DMS153 (cell line): ENCODE measurements at places on chromosomes 1 and 21.

- no peak for DNase-seq
Observed at GRCh38 chr1:67869233-67869632, 36.0 kb upstream of the GNG12 start.

GRCh38 chr1:76857138-76857537, 10.1 kb upstream of the ST6GALNAC5 start:
- no peak for DNase-seq

- DNase-seq = no peak
Observed at GRCh38 chr1:206949208-206949607, 2.9 kb upstream of the PIGR start.

- peak; percentile 25 for DNase-seq
Observed at GRCh38 chr1:166980818-166981217, 5.5 kb upstream of the ILDR2 start.

- DNase-seq = no peak
Observed at GRCh38 chr1:103075316-103076000, 32.9 kb downstream of the COL11A1 start.

GRCh38 chr1:208681878-208682663, 437.9 kb upstream of the PLXNA2 start:
- no peak for DNase-seq

DNA sequence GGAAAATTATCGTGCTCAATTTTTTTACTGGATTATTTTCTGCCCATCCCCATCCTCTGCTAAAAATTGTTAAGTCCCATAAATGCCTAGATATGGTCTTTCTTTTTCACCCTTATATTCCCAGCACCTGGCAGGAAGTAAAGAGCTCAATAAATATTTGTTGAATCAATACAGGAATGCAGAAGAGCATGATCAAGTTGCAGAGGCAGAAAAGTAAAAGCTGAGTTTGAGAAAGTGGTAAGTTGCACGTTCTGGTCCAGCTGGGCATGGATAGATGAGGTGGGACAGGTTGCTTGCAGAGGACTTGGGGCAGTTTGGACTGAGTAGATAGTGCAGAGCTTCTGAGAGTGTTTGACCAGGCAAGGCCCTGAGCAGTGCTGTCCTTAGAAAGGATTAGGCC, 40.1 kb downstream of the ZNF281 start:
- DNase-seq = no peak

- DNase-seq = no peak
Observed at GRCh38 chr21:38725196-38726157, 80.3 kb upstream of the ETS2 start.

DNA sequence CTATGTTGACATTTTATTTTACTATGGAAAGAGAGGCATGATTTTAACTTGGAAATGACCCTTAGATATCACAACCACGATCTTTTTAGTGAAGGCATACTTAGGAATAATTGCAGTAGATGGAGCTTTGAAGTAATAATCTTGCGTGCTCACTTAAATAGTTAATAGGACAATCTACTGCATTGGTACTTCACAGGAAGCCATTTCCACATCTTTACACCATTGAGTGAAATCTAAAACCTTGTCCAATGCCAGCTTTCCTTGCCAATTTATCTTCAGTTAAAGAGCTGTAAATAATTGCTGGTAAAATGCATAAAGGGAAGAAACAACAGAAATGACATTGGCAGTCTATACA, 586.3 kb downstream of the ADGRL2 start:
- no peak for DNase-seq

DNA sequence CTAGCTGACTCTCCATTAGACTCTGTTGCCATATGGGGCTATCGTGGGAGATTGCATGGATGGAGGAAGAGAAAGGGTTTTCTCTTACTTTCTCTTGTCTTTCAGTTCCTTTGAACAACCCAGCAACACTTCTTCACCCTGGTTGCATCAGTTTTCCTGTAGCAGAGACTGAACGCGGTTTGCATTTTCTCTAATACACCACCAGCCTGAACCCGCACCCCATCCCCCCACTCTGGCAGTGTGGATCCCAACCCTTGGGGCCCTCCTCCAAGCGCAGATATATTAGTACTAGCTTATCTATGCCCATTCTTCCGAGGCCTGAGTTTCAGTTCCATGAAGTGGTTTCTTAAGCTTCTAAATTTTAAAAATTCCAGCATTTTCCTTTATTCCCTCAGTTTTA, 12.6 kb downstream of the DR1 start:
- DNase-seq = no peak

DNA sequence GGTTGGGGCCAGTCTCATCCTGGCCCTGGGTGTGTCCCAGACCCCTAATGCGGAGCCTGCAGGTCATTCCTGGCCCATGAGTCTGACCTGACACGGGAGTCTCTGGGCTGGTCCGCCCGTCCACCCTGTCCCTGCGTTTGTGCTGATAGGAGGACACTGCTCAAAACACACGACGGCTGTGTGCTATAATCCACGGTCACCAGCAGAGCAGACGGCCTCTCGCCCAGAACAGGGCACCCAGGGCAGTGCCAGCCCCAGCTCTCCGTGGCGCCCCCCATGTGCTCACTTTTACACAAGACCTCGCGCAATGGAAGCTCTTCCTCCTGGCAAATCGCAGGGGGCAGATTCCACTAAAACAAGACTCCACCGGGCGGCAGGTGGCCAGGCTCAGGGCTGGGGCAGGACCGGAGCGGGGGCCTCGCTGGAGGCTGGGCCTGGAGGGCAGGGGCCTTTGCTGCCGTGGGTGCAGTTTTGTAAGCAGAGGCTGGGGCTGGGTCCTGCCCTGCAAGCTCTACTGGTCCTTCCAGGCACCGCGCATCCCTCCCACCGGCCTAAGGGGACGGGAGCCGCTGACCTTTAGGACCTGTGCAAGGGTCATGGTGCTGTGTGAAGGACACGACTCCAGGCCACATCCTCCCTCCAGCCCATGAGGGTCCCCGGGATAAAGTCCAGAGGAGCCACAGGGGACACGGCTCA, 10.6 kb upstream of the SLC19A1 start:
- DNase-seq = no peak

- DNase-seq = no peak
Observed at GRCh38 chr1:235984041-235984825, 80.7 kb downstream of the NID1 start.

DNA sequence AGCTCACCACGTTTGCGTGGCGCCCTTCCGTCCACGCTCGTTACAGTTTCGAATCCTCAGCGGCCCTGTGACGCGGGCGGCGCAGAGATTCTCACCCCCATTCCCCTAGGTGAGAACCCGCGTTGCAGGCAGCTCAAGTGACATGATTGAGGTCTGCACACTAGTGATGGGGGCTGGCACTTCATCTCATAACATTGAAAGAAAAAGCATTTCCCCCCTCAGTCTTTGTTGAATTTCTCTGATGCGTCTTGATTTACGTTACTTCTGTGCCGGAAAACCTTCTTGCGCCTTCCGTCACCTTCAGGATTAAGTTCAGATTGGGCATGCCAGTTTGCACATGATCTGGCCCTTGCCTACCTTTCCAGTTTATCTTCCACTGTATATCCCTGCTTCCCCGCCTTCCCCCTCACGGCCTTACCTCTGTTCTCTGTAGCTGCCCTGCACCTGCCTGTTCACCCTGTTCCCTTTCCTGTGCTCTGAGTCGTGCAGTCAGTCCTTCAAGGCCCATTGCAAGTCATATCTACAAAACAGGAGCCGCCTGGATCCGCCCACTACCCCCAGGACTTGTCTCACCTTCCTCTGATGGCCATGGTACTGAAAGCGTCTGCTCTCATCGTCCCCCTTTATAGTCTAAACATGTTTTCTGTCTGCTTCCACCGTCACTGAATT, 1.1 kb downstream of the CTPS1 start:
- no peak for DNase-seq

DNA sequence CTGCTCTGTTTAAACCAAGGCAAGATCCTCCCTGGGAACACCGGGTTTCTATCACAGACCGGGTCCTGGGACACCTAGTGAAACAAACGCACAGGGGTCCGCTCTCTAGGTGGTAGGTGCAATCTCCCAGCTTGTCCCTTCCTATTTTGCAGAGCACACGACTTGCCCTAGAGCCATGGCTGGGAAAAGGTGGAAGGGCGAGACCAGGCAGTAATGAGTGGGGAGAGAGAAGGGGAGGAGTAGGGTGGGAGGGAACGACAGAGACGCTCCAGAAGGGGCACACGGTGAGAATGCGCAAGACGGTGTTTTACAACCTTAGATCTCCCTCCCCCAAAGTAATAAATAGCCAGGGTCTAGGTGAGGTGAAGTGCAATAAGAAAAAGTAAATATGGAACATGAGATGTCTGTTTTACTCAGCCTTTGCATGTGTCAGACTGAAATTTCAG, 9.3 kb upstream of the ARHGAP29 start:
- no peak for DNase-seq

DNA sequence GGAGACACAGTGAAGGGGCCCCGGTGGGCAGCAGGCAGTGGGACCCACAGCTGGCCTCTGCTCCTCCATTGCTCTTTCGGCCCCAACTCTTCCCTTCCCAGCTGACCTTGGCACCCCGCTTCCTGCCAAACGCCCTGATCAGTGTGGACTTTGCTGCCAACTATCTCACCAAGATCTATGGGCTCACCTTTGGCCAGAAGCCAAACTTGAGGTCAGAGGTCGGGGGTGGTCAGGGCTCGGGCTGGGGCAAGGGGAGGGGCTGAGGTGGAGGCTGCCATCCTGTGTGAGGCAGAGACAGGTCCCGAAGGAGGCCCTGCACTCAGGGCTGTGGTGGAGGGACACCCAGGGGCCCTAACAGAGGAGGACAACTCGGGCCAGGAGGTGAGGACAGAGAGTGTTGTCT, 13.7 kb downstream of the PODN start:
- no peak for DNase-seq

- no peak for DNase-seq
Observed at GRCh38 chr1:56645677-56646305, 677 bp downstream of the PRKAA2 start.
